ENCODE measurements at places on chromosomes 7 and 10.

GRCh38 chr7:5397736-5398135 is 25.9 kb downstream of the TNRC18 start:
- peak; percentile 36 for DNase-seq

- no peak for DNase-seq
Measured at GRCh38 chr7:2099048-2099957, 133.4 kb downstream of the MAD1L1 start.

DNA sequence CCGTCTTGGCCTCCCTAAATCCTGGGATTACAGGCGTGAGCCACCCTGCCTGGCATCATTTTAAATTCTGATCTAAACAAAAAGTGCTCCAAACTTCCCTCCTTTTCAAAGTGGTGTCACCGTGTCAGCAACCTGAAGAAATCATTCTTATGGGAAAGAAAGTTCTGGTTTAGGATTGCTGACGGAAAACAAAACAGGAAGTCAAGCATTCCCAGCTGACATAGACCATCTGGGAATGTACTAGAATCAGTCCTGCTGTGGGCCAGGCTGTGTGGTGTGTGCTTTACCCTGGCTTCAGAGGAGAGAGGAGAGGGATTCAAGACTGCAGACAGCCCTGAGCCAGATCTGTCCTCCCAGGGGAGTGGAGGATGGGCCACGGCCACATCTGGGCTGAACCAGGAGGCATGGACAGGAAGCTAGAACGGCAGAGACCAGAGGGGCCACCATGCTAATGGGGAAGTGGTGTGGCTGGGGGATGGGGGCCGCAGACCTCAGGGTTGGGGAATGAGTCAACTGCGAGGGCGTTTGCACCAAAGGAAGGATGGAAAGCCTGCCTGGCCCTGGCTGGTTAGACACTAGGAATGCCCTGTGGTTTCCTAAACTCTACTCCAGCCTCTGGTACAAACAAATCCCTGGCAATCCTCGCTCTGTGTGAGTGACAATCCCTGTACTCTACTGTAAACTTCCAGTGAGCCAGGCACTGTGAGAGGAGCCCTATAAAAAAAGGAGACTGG is 16.7 kb upstream of the CLIP2 start:
- peak; percentile 61 for DNase-seq

GRCh38 chr10:13661256-13661655 is 74.5 kb downstream of the PRPF18 start:
- no peak for DNase-seq

GRCh38 chr10:13750299-13751190 is 163.8 kb downstream of the PRPF18 start:
- DNase-seq: no peak

GRCh38 chr7:110888641-110889040 is 202.3 kb upstream of the LRRN3 start:
- no peak for DNase-seq

GRCh38 chr10:94343151-94343550 is 19.6 kb downstream of the NOC3L start:
- no peak for DNase-seq

GRCh38 chr7:37354656-37355131 is 94.0 kb downstream of the ELMO1 start:
- DNase-seq: peak; percentile 28

- DNase-seq: no peak
Measured at GRCh38 chr10:61480208-61480607, 27.0 kb upstream of the TMEM26 start.

GRCh38 chr10:73888514-73888913 is 14.2 kb upstream of the CAMK2G start:
- DNase-seq: peak; percentile 96

DNA sequence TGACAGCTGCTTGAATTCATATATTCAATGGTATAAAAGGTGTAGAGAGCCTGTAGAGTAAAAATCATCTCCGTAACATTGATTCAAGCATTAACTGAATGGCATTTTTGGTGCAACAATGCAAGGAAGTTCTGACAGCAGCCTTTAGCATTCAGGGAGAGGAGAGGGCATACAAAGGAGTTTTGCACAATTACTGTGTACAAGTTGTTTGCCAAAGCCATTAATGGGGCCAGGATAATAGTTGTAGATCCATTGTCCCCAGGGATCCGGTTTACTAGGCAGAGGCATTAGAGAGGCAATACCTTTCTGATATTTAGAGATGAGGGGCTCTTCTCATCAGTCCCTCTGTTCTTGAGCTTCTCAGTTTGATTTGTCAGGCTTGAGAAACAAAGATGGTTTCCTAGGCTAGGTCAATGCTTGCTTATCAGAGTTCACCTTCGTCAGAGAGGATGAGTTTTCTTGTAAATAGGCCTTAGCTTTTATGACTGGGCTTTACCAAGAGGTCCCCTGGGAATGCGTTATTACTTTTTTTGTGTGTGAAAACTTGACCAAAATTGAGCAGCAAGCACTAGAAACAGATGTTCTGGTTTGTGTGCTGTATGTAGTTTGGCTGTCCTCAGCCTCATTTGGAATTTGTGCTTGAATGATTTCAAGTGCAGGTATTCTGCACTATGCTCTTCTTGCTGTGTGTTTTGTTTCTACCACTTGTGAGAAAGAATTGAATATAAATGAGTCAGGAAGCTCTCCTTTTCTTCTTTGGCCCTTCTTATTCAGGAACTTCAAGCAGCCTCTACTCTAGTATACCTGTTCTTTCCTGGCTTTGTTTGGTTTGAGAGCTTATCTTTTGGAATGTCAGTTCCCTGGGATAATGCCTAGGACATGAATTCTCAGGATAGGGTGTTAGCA is 32.0 kb downstream of the SND1 start:
- no peak for DNase-seq

DNA sequence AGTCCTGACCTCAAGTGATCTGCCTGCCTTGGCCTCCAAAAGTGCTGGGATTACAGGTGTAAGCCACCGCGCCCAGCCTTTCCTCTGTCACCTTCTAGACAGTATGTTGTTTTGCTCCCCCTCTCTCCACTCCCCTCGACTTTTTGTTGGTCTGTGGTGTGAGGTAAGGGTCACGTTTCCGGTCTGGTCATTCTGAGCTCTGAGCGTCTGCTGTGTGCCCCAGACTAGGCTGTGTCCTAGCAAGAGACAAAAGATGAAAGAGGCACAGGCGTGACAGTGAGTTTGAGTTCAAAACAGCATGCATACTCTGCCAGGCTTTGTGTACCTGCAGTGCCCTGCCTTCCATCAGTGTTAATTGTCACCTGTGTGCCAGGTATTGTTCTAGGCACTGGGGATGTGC is 87.4 kb upstream of the PPIF start:
- DNase-seq: no peak

DNA sequence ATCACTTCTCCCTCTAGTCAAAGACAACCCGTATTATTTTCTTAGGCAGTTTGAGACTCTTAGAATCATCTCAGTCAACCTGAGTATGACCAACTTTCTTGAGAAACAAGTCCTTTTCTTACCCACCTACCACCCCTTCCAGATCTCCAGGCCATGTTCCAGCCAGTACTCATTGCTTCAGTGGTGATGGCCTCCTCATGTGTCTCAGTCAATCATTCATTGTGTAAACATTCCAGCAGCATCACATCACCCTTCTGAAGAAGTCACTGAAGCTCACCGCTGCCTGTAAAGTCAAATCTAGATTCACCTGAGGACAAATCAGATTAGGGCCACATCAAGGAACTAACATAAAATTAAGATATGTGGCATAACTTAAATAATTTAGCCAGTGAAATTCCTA is 467.2 kb upstream of the NRP1 start:
- peak; percentile 92 for DNase-seq

GRCh38 chr10:33477291-33478088 is 143.0 kb upstream of the NRP1 start:
- DNase-seq: no peak

DNA sequence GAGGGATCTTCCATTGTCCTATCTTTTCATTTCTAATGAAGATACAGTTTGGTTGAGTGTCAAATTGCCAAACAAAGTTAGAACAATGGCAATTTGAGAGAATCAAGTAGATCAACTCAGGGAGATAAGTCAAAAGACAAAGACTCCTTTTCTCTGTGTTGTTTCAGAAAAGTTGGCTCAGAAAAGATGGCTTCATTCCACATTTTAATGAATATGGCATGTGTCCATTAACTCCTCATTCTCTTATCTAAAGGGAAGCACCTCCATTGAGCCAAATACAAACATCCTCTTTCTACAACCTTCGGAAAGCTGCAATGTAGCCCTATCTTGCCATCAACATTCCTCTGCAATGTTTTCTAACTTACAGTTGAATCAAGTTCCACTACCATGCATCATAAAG is 939.0 kb upstream of the C7orf33 start:
- no peak for DNase-seq

GRCh38 chr7:95421000-95421846 is 13.6 kb downstream of the PON2 start:
- DNase-seq: peak; percentile 16

DNA sequence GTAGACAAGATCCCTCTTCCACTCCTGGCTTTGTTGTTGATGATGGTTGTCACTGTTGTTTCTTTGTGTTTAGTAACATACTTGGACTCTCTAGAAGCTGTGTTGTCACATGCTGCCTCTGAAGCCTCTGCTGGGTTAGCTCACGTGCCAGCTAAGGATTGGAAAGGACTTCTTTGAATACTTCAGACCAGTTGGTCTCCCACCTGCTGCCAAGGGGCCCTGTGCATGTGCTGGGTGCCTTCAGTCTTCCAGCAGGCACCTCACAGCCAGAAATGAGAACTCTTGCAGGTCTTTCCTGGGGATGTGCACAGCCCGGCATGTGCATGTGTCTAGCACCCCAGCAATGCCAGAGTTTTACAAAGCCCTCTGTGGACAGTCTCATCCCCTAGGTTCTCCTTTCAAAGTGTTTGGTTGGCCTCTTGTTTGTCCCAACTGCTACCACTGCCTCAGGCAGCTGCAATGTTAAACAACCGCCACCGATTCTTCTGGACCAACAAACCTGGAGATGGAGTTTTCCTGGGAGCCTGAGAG is 21.7 kb upstream of the NCAPG2 start:
- DNase-seq: no peak

DNA sequence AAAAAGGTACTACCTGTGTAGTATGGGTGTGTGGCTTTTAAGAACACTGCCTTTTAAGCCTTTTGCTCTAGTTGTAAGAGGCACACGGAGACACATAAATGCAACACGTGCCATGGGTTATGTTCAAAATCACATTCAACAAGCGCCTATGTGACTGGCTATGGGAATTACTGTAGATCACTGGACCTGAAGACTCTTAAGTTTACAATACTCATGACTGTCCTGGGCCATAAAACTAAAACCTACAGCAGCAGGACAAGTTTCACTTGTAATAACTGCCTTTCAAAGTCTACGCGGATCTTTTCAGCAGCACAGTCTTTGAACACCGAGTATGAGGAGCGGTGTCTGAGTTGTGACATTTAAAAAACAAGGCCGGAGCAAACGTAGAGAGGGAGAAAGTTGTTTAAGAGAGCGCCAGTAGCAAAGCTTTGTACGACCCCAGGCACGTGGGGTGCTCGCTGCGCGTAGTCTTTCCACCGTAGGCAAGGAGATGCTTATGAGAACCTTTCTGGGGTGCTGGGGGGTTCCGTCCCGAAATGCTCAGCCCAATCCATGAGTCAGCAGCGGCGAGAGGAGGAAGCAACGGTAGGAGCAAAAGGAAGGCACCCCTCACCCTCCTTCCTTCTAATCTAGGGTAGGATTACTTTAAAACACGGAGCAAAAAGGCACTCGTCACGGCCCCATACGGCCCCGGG is 662 bp downstream of the DNAJC2 start:
- DNase-seq: peak; percentile 45

DNA sequence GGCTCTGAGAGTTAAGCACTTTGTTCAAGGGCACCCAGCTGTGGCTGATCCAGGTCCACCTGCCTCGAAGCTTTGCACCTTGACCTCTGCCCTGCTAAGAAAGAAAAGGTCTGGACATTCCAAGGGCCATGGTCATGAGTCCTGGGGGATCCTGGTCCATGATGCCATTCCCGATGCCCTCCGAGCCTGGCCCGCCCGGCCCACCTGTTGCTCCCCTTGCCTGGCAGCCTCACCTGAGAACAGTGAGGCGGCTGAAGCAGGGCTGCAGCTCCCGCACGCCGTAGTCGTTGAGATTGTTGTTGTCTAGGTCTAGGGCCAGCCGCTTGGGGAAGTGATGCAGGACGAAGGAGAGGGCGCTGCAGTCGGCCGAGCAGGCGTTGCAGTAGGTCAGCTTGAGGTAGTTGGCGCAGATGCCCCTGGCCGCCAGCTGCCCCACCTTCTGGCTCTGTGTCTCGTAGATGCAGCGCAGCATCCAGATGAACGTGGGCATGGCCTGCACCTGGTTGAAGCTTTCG is 27.5 kb downstream of the NOD1 start:
- DNase-seq: no peak

- peak; percentile 85 for DNase-seq
Measured at GRCh38 chr10:28592953-28593352, 60.0 kb downstream of the WAC start.

DNA sequence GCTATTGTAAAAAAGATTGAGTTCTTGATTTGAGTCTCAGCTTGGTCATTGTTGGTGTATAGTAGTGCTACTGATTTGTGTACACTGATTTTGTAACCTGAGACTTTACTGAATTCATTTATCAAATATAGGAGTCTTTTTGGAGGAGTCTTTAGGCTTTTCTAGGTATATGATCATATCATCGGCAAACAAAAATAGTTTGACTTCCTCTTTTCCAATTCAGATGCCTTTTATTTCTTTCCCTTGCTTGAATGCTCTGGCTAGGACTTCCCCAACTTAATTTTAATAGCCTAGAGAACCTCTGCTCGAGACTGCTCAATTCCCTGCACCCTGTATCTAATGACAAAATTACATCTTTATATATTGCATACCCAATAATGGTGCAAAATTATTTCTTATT is 154.4 kb downstream of the CCDC7 start:
- DNase-seq: no peak

DNA sequence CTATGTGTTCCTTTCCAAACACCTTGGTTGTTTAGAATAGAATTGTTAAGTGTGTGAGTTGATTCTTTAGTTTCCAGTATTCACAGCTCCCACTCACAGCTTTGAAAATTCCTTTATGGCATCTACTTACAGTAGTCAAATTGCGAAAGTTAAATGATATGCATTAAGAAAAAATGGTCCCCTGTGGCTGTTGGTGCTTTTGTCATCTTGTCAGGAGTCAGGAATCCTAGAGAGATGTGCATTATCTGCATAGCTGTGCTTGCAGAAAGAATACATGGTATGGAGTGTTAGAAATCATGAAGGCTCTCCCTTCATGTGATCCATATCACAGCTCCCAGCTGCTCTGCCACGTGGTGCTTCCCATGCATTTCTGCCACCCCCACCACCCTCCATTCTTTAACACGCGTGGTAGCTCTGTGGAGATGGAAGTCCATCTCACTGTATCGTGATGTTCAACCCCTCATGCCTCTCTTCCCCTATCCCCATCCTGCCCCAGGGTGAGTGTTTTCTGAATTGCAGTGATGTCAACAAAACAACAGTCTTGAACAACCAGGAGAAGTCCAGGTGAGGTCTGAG is 29.2 kb upstream of the CTTNBP2 start:
- no peak for DNase-seq

DNA sequence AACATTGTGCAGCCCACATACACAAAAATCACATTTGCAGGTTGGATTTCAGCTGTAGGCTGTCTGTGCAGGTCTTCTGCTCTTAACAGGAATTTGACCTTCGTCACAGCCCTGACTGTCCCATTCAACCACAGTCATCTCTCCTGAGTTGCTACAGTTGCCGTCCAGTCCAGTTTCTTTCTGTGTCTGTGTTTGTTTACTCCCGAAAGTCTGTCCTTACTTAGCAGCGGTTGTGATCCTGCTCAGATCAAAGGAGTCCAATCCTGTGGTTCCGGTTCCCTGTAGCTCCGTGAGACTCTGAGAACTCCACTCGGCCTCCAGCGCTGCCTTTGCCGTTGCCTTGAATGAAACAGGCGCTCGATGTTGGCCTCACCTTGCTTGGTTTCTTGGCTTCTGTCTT is 111.6 kb upstream of the GATA3 start:
- DNase-seq: no peak

- DNase-seq: no peak
Measured at GRCh38 chr10:10600004-10600403, 417.7 kb upstream of the CELF2 start.

Data from epithelial cell of esophagus (primary cell).